ENCODE measurements at places on chromosomes 7 and 10.

DNA sequence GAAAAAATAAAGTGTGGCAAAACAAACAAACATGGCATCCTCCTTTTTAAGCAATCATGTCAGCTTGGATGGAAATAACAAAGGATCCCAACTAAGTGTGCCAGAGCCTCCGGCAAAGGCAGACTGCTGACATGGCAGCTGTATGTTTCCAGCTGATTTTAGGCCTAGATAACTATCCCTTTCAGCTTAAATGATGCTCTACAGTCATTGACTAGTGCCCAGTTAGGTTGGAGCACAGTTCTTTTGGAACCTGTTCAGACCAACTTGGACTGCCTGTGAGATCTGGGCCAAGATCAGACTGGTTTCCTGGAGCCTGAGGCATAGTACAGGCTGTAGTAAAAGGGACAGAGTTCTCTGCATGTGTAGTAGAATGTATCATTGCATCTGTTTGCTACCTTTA, 128.7 kb downstream of the DYNC1I1 start:
- DNase-seq = no peak

- DNase-seq = no peak
Observed at GRCh38 chr7:24902276-24902675, 77.7 kb downstream of the OSBPL3 start.

DNA sequence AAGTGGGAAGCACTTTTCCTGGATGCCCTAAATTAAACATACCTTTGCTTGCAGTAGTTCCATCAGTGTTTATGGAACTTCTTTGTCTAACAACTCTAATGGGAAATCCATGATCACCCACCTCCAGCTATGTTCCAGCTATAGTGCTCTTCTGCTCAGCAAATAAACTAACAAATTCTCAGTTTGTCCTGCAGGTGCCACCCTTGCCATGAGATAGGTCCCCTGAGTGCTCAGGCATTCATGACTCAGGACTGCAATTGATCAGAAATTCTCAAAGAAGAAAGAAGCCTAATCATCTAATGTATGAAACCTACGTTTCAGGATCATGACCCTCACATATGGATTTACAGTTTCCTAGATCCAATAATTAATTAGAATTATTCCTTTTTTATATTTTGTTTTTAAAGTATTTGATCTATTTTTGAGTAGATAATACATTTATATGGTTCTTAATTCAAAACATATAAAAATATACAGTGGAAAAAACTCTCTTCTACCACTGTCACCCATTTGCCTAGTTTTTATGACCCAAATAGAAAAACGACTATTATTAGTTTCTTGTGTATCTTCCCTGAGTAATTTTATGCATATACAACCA, 48.7 kb upstream of the DYNC1I1 start:
- no peak for DNase-seq

GRCh38 chr10:77552252-77552651, 85.4 kb downstream of the KCNMA1 start:
- DNase-seq = no peak

- DNase-seq = no peak
Observed at GRCh38 chr10:62492870-62493180, 118.7 kb downstream of the ZNF365 start.

DNA sequence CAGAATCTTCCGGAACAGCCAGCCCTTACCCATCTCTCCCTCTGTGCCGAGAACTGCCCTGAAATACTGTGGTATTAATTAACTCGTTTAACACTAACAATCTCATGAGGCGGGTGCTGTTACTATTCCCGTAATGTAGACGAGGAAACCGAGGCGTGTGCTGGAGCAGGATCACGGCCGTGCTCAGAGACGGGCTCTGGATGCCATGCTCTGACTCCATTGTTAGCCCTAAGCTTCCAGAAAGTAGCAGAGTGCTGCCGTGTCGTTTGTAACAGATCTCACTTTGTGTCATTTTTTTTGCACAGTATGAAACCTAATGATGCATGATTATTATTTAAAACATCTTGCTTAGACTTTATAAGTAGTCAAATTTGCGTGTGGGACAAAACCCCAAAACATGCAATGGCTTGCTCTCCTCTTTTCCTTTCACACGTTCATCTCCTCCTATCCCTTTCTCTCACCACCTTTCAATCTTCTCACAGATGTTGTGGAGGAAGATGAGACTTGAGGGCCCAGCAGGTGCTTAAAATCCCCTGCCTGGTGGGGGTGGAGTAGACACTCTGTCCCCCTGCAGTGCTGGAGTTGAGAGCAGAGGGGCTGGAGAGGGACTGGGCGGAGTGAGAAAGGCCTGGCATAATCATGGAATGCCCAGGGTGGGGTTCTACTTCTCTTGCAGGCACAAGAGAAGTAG, 482 bp upstream of the ACTR3C start:
- DNase-seq = no peak

GRCh38 chr10:9193120-9193519, 1138.6 kb downstream of the GATA3 start:
- DNase-seq = no peak

- DNase-seq = no peak
Observed at GRCh38 chr7:75916259-75916658, 1.3 kb downstream of the POR start.

GRCh38 chr7:35900651-35901050, 99.8 kb downstream of the SEPTIN7 start:
- no peak for DNase-seq

- DNase-seq = no peak
Observed at GRCh38 chr7:8249121-8249520, 12.8 kb downstream of the ICA1 start.

DNA sequence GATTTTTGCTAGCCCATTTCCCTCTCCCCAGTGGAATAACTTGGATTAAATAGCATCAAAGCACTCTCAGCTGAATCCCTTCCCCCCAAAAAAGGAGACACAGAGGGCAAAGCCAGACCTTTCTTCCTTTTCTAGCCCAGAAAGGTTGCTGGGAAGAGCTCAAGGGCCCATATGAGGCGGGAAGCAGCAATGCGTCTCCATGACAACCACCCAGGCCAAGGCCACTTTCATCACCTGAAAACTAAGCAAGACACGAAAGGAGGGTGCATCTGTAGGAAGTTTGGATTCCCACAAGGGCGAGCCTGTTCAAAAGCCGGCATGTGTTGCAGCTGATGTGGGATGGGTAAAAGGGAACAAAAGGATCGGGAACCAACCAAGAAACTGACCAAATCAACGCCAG, 229.1 kb downstream of the PLXNA4 start:
- no peak for DNase-seq

GRCh38 chr7:6258440-6259182, 13.8 kb downstream of the CYTH3 start:
- DNase-seq = no peak

- DNase-seq = no peak
Observed at GRCh38 chr7:153034791-153035190, 275.2 kb downstream of the ACTR3B start.

GRCh38 chr10:100923580-100923979, 10.8 kb downstream of the SLF2 start:
- no peak for DNase-seq

DNA sequence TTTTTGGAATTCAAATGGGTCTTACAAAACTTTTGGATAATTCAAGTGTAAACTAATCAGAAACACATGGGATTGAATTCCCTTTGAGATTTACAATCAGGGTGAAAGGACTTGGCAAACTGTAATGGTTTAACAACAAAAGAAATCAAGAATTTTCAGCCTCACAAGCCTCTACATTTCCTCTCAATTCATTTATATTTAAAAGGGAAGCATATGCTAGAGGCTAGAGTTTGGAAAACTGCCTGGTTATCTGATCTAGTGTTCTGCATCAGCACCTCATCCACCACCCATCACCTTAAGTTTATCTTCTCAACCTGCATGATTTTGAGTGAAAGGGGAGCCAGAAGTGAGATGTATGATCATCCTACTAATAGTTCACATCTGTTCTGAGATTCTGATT, 120.7 kb downstream of the TES start:
- DNase-seq = no peak

Measured in activated CD8-positive, alpha-beta memory T cell treated with anti-CD3 and anti-CD28 coated beads, Interleukin-2, amount 50 U/mL, for 48 hours (primary cell).